ENCODE measurements at places on chromosomes 1 and 21.

GRCh38 chr21:44595524-44595923, 3.2 kb upstream of the KRTAP10-6 start:
- DNase-seq: no peak

GRCh38 chr21:25578056-25578961, 29.0 kb downstream of the MRPL39 start:
- DNase-seq: no peak

DNA sequence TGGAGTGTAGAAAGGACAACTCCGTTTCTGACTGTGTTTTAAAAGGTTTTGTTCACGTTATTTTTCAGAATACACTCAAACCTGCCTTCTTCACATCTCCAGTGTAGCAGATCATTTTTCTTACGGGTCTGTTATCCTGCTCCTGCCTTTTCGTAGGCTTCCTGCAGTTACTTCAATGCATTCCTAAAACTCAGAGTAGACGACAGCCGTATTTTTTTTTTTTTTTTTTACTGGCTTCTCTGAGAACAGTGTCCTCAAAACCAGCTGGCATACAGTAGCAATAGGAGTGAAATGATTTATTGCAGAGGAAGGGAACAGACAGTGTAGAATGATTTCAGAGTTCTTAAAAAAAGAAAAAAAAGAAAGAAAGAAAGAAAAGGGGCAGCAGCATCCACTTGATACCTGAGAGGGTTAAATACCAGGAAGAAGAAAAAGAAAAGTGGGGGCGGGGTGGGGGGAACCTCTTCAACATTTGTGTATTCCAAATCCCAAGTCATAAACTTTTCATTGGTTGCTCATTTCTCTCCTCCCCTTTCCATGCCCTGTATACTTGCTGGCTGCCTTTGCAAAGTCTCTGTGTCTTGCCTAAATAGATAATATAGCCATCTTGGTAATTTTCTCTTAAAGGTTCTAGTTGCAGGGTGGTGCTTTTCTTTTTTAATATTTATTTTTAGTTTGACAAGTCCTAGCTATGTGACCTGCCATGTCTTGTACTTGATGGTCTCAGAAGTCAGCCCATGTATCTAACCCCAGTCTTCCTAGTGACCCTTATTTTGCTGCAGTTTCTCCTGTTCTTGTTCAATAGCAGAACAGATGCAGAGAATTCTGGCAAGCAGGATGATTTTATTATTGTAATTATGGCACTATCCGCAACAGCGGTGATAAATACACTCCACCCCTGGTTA, 2.8 kb downstream of the TGFB2 start:
- no peak for DNase-seq

GRCh38 chr1:211559222-211560010, 19.5 kb downstream of the SLC30A1 start:
- no peak for DNase-seq

DNA sequence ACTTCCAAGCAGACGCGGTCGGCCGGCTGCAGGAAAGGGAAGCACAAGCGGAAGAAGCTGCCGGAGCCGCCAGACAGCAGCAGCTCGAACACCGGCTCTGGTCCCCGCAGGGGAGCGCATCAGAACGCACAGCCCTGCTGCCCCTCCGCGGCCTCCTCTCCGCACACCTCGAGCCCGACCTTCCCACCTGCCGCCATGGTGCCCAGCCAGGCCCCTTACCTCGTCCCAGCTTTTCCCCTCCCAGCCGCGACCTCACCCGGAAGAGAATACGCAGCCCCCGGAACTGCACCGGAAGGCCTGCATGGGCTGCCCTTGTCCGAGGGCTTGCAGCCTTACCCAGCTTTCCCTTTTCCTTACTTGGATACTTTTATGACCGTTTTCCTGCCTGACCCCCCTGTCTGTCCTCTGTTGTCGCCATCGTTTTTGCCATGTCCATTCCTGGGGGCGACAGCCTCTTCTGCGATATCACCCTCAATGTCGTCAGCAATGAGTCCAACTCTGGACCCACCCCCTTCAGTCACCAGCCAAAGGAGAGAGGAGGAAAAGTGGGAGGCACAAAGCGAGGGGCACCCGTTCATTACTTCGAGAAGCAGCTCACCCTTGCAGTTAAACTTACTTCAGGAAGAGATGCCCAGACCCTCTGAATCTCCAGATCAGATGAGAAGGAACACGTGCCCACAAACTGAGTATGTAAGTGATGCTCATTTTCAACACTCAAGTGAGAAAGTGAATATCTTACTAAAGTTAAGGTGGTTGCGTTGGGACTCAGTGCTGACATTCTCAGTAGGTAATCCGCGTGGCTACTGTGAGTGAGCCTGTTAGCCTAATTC, 25.5 kb downstream of the UTS2 start:
- no peak for DNase-seq

DNA sequence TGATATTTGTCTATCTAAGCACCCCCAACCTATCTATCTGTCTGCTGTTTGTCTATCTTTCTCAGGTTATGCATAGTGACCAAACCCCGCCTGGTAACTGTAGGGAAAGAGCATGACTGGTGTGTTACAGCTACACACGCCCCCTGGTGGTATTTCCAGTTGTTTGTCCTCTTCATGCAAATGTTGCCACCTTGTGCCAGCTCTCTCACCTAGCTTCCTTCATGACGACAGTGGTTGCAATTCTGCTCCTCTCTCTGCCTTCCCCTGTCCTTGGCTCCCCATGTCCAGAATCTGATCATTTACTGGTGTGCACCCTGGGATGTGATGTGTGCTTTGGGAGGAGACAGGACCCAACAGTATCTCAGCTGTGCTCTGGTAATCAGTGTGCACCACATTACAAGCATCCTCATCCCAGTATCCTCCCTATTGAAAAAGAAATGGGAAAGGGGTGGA, 8.1 kb upstream of the INKA2 start:
- DNase-seq: peak; percentile 45

GRCh38 chr1:4655674-4656532, 1.5 kb downstream of the AJAP1 start:
- no peak for DNase-seq

GRCh38 chr1:75171876-75172275, 37.7 kb downstream of the LHX8 start:
- peak; percentile 63 for DNase-seq

DNA sequence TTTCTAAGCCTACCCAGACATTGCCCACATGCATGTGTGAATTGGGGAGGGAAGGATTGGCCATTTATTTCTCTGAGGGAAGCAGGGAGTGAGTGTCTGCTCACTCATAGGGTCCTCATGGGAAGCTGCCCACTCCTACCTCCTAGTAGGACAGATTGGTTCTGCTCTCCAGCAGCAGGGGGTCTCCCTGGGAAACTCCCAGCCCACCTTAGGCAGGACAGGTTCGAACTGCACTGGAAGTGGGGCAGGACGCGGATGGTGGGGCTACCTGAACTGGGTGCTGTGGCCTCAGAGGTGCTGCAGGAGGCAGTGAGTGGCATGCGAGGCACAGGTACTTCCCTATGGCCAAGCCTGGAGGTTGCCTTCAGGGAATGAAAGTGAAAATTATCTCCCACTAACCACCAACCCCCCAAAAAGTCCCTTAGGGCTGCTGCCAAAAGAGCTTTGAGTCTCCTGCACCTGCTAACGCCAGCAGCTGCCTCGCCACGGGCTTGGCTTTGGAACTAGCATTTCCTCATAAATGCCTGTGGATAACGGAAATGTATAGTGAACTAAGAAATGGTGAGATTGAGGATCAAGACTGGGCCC, 157.0 kb upstream of the COA6 start:
- DNase-seq: no peak

DNA sequence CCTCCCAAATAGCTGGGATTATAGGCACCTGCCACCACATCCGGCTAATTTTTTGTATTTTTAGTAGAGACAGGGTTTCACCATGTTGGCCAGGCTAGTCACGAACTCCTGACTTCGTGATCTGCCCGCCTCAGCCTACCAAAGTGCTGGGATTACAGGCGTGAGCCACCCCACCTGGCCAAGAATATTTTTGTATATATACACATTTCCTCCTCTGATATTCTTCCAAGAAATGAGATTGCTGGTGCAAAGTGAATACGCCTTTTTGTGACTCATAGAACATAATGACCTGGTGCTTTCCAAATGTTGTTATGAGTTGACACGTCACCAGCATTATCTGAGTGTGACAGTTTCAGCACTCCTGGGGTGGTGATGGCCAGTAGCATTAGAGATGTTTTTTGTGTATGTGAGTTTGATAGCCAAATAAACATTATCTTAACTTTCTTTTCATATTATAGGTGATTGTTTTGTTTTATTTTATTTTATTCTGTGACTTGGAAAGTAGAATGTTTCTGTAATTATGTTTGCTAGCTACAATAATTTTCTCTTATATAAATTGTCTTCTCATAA, 54.9 kb downstream of the KCNK1 start:
- DNase-seq: peak; percentile 30

DNA sequence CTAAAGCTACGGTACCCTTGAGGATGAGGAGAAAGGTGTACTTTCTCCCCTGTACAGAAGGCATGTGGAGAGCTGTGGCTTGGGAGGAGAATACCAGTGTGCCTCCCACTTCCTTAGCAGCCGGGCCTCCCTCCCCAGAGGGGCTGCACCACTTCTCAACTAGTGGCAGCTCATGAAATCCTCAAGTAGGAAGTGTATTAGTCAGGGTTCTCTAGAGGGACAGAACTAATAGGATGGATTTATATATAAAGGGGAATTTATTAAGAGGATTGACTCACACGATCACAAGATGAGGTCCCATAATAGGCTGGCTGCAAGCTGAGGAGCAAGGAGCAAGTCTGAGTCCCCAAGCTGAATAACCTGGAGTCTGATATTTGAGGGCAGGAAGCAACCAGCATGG, 53.1 kb upstream of the PPP2R5A start:
- DNase-seq: no peak

- DNase-seq: no peak
Observed at GRCh38 chr1:222243902-222244301, 304.0 kb downstream of the HHIPL2 start.

GRCh38 chr1:109314795-109315194, 8.0 kb upstream of the MYBPHL start:
- no peak for DNase-seq

DNA sequence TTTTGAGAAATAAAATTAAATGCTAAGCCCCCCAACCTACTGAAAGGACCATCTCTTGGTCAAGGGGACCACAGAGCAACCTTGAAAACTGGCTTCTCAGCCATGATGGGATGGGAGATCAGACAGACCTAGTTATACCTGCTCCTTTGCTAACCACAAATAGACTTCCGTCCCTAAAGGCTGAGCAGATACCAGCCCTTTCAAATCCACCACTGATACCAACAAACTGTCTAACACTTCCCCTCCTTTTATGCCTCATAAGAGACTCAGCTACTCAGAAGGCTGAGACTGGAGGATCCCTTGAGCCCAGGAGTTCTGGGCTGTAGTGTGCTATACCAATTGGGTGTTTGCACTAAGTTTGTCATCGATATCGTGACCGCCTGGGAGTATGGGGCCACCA, 407.3 kb downstream of the SIPA1L2 start:
- DNase-seq: no peak

All from NCI-H446 treated with DMSO at 0.1 percent for 48 hours (cell line).